ENCODE measurements at places on chromosomes 6 and 20.

GRCh38 chr6:163341224-163342061, 73.1 kb upstream of the QKI start:
- DNase-seq: no peak

DNA sequence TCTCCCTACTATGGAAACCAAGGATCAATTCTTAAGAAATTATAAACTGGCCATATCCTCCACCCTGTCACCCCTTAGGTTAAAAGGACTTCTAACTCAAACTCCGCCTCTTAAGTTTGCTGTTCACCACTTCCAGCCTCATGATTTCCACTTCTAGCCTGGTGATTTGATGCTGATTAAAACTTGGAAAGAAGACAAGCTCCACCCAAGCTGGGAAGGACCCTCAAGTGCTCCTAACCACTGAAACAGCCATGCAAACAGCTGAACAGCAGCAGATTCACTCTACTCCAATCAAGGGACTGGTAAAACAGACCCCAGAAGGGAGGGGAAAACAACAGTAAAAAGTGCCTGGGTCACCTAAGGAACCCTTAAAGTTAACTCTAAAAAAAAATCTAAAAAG, 10.3 kb downstream of the LCA5 start:
- DNase-seq: no peak

- no peak for DNase-seq
Measured at GRCh38 chr20:1241456-1241855, 15.6 kb downstream of the RAD21L1 start.

DNA sequence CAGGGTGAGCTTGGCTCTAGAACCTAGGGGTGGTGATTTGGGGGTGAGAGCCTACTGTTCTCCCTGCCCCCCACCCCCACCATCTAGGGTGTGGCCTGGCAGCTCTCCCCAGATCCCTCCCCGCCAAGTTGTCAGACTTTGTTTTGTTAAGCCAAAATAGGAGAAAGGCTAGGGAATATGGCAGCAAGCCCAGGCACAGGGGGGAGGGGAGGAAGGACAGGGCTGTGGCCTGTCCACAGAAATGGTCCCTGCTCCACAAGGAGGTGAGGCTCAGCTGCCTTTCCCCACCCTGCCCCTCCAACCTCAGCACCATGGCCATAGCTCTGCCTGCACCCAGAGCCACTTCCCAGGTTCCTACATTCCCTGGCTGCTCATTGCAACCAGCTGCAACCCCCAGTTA, 17.2 kb downstream of the SCUBE3 start:
- DNase-seq: no peak

All from T-helper 17 cell (primary cell).